ENCODE measurements at places on chromosomes 7 and 10.

- no peak for DNase-seq
These were observed 382.7 kb downstream of the PAXIP1 start for GRCh38 chr7:154620141-154620755.

GRCh38 chr10:128632694-128633093, 506.5 kb upstream of the MKI67 start:
- DNase-seq: no peak

DNA sequence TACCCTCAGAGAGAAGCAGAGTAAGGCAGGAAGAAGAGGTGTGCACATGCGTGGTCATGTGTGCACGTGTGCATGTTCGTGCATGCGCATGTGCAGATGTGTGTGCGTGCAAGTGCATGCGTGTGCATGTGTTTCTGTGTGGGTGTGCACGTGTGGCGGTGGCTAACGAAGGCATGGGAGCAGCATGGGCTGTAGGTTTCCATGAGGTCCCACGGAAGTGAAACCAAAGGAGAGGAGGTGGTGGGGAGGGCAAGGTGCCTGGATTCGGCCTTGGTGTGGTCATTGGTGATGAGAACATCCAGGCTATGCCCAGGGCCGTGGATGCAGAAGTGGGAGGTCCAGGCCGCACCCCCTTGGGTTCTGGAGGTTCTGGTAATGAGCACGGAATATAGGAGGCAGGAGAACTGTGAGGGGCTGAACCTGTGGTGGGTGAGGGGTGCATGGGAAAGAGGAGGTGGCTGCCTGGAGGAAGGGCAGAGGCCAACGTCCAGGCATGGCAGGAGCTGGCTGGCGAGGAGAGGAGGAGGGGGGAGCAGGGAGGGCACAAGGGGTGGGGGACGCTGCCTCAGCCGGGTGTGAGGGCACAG, 2.4 kb upstream of the INPP5A start:
- DNase-seq: no peak

DNA sequence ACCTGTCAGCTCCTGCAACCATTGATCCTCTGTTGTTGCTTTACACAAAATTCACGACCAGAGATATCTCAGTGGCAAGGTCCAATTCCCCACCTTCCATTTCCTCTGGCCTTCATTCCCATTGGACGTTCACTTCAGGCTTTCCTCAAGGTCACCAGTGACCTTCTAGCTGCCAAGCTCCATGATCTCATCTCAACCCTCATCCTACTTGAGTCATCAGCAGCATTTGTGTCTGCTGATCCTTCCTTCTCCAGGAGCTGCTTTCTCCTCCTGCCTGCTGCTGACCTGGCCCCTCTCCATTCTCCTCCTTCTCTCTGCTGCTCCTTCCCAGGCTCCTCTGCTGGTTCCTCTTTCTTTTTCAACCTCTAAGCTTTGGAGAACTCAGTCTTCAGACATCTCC, 66.2 kb upstream of the C10orf90 start:
- DNase-seq: no peak

- DNase-seq: no peak
These were observed 24.3 kb downstream of the PTPN12 start for GRCh38 chr7:77561352-77561751.

DNA sequence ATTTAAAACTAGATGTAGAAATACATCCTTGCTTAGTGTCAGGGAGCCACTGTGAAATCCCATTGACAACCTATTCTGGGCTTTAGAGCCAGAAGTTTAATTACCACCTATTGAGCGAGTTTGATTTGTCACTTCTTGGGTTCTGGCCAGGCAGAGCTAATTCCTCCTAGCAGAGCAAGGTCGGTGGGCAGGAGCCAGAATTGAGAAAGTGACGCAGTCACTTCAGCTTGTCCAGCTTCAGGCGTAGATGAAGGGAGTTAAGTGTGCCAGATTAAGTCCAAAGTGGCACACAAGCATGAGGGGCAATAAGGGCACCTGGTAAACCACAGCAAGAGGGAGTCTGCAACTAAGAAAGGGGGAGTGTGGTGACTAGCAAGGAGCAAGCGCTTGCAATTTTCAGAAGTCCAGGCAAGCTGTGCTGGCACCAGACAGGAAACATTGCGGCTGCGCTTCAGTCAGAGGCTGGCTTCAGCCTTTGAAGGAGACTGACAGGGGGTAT, 119.4 kb downstream of the ST7 start:
- DNase-seq: no peak

DNA sequence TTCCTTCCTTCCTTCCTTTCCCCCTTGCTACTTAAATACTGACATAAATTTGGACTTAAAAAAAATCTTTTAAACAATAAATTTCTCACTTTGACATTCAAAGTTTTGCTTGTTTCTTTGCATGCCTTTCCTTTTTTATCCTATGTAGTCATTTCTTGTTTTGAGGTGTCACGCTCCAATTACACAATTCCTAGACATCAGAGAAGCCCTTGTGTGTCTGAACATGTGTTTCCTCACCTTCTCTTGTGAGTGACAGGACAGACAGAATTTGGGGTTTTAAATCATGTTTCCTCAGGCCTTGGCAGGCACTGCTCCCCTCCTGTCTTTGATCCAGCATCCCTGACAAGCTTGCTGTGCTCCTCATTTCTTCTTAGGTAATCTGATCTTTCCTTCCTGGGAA, 91.3 kb downstream of the CYTH3 start:
- DNase-seq: no peak

GRCh38 chr7:49137978-49138377, 213.6 kb downstream of the CDC14C start:
- DNase-seq: no peak

GRCh38 chr7:93799750-93800357, 90.7 kb downstream of the TFPI2 start:
- DNase-seq: no peak

DNA sequence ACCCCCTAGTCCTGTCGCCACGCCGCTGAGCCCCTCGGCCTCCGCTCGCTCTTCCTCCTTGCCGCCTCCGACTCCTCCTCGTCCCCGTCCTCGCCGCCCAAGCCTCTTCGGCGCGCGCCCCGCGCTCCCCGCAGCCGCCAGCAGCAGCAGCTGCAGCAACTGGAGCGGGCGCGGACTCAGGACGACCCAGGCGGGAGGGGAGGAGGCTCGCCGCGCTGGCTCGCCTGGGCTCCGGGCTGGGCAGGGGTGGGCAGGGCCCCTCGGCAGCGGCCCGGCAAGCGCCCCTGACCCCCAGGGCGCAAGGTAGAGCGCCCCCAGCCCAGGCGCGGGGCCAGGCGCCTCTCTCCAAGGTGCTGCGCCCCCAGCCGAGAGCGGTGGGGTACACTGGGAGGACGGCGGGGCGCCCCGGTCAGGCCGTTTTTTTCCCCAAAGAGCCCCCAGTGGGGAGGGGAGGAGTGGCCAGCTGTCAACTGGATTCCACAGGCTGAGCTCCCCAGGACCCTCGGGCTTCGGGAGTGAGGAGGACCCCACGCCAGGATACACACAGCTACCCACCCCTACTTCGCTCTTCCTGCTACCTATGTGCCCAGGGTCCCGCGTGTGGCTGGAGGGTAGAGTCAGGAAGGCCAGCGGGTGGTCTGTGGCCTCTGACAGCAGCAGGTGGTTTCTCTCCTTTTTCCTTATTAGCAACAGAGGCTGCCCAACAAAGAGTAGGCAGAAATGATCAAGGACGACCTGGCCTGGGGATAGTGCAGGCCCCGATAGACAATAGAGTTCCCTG, 903 bp upstream of the KCNMA1 start:
- no peak for DNase-seq

DNA sequence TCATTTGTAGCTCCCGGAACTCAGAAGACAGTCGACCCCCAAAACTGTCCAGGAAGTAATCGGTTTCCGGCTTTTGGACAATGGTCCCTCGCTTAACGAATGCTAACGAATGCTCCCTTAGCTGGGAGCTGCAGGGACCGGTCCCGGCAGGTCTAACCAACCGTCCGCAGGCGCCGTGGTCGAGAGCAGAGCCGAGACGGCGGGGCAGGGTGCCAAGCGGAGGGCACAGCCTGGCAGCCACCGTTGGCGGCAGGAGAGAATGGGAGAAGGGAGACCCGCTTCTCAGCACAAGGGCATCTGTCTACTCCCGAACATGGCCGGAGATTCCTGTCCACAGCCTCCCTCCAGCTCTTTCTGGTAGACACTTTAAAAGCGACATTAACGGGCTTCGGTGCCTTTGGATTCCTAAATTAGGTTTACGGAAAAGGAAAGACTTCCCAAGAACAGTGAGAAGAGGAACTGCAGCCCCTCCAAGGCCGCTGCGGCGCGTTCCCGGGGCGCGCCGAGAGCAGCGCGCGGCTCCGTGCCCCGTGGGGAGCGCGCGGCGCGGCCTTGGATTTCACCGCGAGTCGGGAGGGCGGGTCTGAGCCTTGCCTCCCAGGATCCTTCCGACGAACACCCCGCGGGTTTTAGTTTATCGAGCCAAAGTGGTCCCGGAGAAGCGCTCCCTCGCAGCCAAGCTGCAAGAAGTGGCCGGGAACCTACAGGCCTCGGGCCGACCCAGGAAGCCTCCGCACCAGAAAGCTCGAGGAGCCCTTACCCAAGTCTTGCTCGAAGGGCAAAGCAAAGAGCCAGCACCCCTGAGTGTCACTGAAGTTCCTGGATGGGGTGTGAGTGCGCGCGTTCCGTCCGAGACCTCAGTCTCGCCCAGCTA, 3.6 kb upstream of the TBX20 start:
- no peak for DNase-seq

DNA sequence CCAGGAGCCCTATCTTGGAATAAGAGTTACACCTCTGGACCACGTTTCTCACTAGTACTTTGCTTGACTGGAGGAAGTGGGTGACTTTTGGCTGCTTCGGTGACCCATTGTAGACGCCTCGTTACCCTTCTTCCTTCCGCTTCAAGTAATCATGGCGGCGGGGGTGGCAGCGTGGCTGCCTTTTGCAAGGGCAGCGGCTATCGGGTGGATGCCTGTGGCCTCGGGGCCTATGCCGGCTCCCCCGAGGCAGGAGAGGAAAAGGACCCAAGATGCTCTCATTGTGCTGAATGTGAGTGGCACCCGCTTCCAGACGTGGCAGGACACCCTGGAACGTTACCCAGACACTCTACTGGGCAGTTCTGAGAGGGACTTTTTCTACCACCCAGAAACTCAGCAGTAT, 1.5 kb downstream of the KCND2 start:
- DNase-seq: no peak

DNA sequence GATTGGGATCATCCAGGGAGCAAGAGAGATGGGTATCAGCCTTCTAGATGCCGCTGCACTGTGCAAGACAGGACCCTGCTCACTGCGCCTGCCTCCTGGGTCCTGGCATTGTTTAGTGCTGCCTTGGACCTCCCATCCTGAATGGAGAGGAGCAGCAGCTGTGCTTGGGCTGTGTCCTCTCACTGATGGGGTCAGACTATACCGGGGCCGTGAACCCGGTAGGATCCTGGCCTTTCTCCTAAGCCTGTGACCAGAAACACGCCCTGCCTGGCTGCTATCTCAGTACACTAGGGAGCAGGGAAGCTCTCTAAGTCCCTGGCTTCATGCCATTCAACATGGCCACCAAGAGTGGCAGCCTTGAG, 309.4 kb upstream of the ZNF32 start:
- no peak for DNase-seq

GRCh38 chr7:65892835-65893234, 20.0 kb downstream of the VKORC1L1 start:
- DNase-seq: no peak

DNA sequence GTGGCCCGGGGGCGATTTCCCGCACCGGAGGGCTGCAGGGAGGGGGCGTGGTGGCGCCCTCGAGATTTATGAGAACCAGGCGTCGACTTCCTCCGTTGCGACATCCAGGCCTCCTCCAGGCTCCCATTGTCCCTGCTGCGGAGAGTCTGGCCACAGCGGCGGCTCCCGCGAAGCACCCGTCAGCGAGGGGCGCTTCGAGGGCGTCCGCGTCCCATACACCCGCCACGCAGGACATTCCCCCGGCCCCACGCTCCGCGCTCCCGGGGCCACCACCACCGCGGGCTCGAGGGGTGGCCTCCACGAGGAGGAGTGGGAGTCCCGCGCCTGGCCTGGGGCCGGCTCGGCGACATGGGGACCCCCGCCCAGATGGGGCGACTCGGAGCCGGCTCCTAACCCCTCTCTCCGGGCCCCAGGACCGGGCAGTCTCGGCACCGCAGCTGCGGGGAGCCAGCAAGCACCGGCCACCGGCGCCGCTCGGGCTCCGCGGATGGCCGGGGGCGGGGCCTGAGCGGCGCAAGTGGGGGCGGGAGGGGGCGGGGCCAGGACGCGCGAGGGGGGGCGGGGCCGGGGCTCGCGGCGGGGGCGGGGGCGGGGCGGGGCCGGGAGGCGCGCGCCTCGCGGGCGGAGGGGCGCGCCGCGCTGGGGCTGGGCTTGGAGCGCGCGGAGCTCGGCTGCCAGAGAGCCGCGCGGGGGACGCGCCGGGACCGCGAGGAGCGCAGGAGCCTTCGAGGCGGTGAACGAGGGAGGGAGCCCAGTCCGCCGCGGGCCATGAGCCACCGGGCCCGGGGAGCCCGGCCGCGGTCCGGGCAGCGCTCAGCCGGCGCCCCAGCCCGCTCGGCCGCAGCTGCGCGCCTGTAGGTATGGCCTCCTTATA, at the start of gene SH2B2:
Gene SH2B2, plus strand, starts transcription at position 632 of the 874 bp plus-strand sequence. CDS start 13,683 bp downstream, outside the sequence.
- no peak for DNase-seq

DNA sequence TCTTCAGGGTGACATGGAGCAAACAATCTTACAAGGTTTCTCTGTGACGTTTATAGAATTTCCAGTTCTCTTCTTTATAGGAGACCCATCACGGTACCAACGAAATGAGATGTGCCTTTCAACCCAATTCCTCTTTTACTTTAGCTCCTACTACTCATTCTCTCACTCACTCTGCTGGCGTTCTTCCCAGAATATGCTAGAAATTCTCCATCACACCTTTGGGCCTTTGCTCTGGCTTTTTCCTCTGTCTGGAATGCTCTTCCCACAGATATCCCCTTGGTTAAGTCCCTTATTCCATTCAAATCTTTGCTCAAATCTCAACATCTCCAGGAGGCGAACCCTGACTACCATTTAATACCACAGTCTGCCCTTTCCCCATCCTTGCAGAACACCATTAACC, 39.0 kb downstream of the SEMA3C start:
- no peak for DNase-seq

DNA sequence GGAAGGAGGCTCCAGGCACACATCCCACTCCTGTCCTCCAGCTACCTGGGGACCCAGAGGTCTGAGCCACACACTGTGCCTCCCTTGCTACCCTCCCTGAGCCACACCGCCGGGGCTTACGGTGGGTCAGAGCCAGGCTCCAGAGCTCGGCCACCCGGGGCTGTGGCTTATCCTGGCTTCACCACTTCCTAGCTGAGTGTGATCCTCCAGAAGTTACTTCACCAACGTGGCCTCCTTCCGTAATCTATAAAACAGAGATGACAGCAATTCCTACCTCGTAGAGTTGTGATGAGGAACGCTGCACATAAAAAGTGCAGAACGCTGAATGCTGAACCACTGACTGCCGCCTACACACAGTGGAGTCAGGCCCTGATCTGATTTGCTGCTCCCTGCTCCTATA, 285.0 kb downstream of the PRPF18 start:
- no peak for DNase-seq

GRCh38 chr10:22655312-22655981, 58.9 kb downstream of the PIP4K2A start:
- no peak for DNase-seq

GRCh38 chr10:132537684-132538001, at the start of gene INPP5A:
TSS of gene INPP5A (plus strand) at chr10:132537787. CDS start at chr10:132538097, 310 bp downstream.
- no peak for DNase-seq

- no peak for DNase-seq
These were observed 666.4 kb upstream of the MKI67 start for GRCh38 chr10:128792426-128793140.
